ENCODE measurements at places on chromosomes 3 and 15.

DNA sequence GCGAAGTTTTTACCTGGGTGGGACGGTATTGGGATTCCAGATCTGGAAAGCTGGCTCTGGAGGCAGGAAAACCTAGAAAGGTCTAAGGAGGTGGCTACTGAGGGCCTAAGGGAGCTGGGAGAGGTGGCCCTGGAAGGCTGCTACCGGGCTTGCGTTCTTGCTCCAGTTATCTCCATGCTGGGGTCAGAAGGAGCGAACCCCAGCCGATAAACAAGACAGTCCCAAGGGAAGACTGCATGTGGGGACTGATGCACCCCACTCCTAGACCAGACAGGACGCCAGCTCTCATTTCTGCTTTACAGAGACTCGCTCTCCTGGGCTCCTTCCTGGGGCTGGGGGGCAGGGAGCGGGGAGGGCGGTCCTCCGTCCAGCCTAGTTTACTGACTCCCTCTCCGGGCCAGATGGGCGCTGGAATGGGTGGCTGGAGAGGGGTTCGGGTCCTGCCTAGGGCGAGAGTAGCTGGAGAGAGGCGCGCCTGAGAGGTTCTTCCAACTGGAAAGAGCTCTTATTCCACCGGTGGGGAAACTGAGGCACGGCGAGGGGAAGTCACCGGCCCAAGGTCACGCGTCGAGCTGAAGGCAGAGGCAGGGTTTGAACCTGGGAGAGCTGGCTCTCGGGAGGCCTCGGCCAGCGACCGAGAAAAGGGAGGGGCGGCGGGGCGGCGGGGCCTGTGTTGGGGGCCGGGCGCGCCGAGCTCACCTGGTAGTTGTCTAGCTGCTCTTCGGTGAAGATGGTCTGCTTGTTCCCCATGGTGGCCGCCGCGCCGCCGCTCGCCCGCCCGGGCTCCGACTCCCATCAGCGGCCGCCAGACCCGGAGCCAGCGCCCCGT lies 565 bp downstream of the CIB2 start:
- no peak for DNase-seq

GRCh38 chr3:56915966-56916586 lies 114.3 kb upstream of the ARHGEF3 start:
- DNase-seq, result peak; percentile 81

DNA sequence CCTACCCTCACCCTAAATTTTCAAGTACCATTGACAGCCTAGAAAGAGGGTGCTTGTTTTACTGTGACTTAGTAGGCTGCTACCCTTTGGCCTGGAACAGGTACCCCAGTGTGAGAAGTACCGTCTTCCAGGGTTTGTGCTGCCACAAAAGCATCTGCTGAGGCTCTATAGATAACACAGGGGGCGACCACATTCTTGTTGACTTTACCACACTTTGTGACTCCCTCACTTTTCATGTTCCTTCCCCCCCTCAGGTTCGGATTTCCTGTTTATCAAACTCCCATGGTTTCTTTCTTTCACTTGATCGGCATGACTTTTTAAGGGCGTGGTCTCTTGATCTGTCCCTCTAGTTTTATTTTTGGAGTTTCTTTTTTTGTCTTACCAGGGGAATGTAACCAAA lies 23.5 kb downstream of the EXOG start:
- DNase-seq, result peak; percentile 9

DNA sequence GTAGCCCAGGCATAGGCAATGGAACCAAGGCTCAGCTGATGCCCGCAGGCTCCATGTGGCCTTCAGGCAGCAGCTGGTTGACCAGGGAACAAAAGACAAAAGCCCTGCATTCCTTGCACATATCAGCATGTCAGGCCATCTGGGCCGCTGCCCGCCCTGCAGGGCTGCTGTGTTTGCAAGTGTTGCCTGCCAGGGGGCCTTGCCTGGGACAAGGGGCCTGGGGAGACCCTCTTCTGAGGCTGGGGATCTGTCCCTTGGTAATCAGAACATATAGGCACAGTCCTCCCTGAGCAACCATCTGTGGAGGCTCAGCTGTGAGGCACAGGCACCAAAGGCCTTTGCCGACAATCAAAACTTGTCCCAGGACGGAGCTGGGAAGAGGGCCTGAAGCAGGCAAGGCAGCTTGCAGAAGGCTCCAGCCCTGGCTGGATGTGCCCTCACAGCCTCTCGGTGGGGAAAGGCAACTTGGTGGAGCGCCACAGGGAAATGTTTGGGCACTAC lies 138.2 kb downstream of the TPRA1 start:
- DNase-seq, result no peak

DNA sequence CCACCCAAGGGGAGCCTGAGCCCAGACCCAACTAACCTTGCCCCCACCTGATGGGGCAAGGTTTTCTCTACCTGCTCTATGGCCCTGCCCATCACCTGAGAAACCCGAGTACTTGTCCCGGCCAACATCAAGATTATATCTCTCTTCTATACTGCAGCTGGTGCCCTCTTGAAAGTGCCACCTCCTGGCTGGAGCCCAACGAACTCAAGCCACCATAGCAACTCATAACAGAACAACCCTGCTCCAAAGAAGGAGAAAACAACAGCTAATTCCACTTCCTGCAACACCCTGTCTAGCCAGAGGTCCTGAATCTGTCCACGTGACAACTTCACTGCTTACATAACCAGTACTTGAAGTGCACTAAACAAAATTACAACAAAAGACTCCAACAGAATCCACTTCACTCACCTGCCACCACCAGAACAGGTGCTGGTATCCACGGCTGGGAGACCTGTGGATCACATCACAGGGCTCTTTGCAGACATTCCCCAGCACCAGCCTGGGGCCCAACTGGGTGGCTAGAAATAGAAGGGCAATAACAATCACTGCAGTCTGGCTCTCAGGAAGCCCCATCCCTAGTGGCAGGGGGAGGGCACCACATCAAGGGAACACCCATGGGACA lies 49.2 kb downstream of the PIERCE2 start:
- DNase-seq, result no peak

- DNase-seq, result no peak
Observed at GRCh38 chr3:34947834-34948233, 691.5 kb upstream of the ARPP21 start.

- peak; percentile 57 for DNase-seq
Observed at GRCh38 chr15:31511707-31512310, 185.2 kb downstream of the KLF13 start.

DNA sequence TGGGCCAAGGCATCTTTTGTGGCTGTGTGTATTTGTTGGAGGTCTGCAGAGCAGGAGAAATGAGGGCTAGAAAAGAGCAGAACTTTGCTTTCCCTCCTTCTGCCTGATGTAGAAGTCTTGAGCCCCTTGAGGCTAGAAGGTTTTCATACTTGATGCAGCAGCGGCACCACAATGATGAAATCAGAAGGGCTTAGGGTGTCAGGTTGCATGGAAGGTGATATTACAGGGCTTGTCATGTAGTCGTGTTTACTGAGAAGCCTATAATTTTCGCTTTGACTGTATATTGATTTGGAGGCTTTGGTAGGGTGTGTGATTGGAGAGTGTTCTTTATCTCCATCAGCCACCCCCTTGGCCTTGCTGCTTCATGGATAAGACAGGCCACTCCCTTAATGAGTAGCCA lies 339.8 kb downstream of the THSD4 start:
- DNase-seq, result no peak

DNA sequence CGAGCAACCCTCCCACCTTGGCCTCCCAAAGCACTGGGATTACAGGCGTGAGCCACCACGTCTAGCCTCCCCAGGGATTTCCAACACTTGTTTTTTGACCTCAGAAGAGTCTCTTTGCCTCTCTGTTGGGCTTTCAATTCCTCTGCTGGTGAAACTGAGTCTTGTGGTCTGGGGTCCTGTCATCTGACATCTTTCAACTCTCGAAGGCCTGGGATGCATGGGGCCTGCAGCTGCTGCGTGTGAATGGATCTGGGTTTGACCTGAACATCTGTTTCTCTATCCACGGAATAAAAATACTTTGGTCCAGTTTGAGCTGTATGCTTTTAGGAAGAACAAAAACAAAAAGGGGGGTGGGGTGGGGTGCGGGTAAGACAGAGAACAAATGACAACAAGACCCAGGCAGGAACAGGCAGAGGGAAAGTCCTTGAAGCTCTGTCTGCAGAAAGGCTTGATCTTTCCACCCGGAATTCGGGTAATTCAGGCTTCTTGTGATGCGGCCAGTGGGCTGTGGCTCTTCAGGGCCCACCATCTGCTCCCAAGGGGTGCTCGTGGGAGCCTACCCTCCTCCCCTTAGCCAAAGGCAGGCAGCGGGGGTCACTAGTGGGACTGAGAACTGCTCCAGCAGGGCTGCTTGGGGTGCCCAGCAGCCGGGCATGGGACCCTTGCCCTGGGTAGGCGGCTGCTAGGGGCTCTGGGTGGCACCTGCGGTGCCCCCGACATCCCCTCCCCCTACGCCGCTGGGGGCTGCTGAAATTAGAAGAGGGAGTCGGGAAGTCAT lies 71.5 kb downstream of the SLC12A8 start:
- DNase-seq, result no peak

GRCh38 chr3:159848348-159849118 lies 140.1 kb upstream of the IL12A start:
- DNase-seq, result no peak

- DNase-seq, result no peak
Observed at GRCh38 chr15:88440021-88440420, 27.2 kb downstream of the MRPL46 start.

DNA sequence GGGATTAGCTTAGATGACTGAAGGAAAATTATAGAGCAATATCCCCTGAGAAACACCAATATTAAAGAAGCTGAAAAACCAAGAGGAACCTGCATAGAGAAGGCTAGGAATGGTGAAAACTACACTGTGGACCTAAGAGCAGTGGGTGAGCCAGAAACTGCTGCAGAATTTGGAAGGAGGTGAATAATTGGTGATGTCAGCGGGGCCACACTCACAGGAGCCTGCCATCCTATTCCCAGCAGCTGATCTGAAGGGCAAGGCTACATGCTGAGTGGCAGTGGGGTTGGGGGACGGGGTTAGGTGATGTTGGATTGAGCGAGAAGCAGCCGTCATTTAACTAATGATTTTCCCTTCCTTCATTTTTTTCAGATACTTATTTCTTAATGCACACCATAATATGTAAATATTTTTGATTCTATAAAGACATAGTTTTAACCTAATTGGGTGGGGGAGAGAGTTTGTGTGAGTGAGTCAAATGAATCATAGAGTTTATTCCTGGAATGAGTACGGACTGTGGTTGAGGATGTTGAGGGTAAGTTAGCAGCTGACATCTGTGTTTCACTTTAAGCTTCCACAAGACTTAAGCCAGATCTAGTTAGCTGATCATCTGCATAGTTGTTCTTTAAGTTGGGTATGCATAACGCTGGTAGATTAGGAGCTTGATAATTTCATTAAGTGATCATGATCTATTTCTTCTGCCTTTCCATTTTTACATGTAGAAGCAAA lies 222.8 kb downstream of the PTPRG start:
- no peak for DNase-seq

- DNase-seq, result no peak
Observed at GRCh38 chr3:72082776-72083462, 298.0 kb upstream of the PROK2 start.

DNA sequence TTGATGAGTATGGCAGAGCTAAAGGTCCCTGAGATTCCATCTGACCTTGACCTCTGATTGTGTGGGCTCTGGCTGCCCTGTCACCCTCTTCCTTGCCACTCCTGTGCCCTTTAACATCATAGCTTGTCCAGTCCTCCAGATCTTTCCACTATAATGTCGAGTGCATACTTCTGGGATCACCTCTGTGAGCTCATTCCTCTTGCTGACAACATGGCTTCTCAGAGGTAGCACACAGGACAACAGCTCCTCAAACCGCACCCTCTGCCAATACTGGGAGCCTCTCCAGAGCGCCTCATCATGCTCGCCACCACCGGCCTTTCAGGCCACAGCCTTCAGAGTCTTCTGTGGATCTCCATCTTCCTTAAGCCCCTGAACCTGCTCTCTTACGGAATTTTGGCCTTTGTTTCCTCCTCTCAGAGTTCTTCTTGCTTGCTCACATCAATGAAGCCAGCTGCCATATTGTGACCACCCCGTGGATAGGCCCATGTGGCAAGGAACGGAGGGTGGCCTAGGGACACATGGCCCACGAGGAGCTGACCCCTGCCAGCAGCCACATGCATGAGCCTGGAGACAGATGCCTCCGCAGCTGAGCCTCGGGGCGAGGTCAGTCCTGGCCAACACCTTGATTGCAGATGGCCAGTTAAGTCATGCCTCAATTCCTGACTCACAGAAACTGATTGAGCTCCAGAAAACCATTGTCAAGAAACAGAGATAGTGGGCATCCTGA lies 31.1 kb downstream of the PLA2G4D start:
- DNase-seq, result no peak

DNA sequence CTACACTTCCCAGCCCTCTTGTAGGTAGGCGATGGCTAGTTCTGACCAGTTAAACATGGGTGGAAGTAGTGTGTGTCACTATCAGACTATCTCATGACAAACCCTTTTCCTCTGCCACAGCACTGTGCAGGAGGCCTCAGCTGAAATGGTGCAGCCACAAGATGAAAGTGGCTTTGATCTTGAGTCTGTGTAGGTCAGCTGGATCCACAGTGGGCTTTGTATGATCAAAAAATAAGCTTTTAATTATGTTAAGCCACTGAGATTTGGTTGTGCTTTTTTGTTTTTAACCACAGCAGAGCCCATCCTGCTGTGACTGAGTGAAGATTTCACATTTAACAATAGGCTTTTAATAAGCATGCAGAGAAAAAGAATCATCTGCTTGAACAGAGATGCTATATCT lies 19.7 kb downstream of the RCN2 start:
- DNase-seq, result no peak

- no peak for DNase-seq
Observed at GRCh38 chr3:160577556-160578195, 12.3 kb upstream of the KPNA4 start.

DNA sequence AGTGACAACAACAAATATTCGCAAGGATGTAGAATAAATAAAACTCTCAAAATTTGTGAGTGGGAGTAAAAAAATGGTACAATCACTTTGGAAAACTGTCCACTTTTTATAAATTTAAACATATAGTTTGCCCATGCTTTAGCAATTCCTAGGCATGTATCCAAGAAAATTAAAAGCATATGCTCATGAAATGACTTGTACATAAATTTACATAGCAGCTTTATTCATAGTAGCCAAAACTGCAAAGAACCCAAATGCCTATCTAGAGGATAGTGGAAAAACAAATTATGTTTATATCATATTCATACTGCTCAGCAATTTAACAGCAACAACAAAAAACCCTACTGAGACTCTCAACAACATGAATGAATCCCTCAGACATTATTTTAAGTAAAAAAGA lies 363.6 kb upstream of the CCDC54 start:
- no peak for DNase-seq

DNA sequence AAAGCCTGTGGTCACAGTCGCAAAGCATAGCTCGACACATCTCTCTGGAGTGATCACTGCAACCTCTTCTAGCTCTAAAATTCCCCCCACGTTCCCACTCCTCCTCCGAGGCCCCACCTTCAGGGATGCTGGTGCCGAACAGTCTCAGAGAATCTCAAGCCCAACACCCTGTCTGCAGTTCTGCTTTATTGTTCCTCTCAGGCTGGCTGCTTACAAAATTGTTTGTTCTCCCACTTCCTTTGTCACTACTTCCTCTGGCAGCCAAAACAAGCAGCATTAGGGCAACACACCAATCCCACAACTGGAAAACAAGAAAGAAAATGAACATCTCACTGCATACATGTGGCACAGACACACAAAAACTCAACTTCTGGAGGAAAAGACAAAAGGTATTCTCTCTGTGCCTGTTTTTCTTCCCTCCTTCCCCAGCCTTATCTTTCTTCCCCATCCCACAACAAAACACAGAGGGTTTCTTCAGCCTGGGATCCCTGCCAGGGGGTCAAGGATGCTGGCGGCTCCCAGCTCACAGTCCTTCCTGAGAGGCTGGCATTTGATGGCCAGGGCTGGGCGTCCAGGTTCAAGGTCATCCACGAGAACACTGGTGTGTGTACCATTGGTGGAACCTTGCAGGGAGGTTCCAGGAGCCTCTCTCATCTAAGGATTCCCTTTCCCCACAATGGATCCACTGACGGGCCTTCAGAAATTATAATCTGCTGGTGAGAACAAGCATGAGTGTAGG lies 108.4 kb downstream of the TMCO5A start:
- no peak for DNase-seq

Data from activated naive CD8-positive, alpha-beta T cell treated with anti-CD3 and anti-CD28 coated beads for 36 hours (primary cell).